ENCODE measurements at places on chromosomes 16 and 17. TPM values are rescaled to one million over a fixed set of nuclear protein-coding genes. Genes with fewer than 3 reads are reported as not detected.

DNA sequence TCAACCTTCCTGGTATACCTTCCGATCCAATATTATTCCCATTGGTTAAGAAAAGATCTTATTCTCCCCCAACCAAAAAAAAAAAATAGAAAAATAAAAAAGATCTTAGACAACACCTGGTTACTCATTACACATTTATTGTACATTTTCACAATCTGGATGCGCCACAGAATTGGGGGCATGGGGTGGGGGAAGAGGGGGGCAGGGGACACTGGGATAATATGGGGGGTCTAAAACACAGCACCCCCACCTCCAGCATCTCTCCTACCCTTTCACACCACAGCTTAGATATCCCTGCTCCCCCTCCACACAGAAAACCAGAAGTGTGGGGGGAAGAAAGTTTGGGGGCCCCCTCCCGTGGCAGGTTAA, 3.7 kb downstream of the VAMP2 start:
- DNase-seq: no peak
- peaks cover 34% of the 10 kb centered on the region for H3K36me3 ChIP-seq
- peaks cover 47% of the 10 kb centered on the region for H3K4me1 ChIP-seq
- peak overlapping the region; percentile 79 for H3K27ac ChIP-seq

The CES4A gene
- total RNA-seq: 39.3 TPM

The TEKT1 gene
- total RNA-seq: not detected

The KRTAP17-1 gene
- total RNA-seq: not detected

The KRT12 gene
- not detected for total RNA-seq

The CES5A gene
- not detected for total RNA-seq

DNA sequence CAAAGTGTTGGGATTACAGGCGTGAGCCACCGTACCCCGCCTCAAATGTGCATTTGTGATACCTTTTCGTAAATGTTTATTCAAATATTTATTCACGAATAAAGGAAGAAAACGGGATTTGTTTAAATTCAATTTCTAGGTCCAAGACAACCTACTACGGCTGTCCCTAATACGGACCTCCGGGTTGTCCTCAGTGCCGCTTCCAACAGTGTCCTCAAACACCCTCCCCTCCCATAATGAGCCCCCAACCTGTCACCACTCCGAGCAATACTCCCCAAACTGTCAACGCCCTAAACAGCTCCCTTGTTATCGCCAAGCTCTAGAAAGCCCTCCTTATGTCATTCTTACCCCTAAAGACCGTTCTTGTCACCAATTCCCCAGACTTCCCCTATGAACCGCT, 539 bp upstream of the GABARAPL2 start:
- H3K27me3 ChIP-seq: peaks cover 14% of the 10 kb centered on the region
- peaks cover 26% of the 10 kb centered on the region for H3K36me3 ChIP-seq
- peak overlapping the region; percentile 87 for H3K27ac ChIP-seq
- H3K4me3 ChIP-seq: peak overlapping the region; percentile 100
- H3K4me1 ChIP-seq: peaks cover 38% of the 10 kb centered on the region

- no peak overlapping the region for H3K27ac ChIP-seq
- no peaks in the 10 kb centered on the region for H3K36me3 ChIP-seq
- H3K4me3 ChIP-seq: no peak overlapping the region
- peaks cover 39% of the 10 kb centered on the region for H3K27me3 ChIP-seq
Measured at GRCh38 chr17:49443862-49444261, 29.2 kb upstream of the PHB1 start.

Measured in activated CD4-positive, alpha-beta memory T cell treated with anti-CD3 and anti-CD28 coated beads, Interleukin-2, amount 10 ng/mL, durations not matched to agents 7 days and 5 days (primary cell).